ENCODE measurements at places on chromosomes 6 and 20.
A peak's percentile ranks its signal among the peaks of the same experiment; 100 is the strongest.

- DNase-seq = no peak
These were observed 3.6 kb downstream of the EPB41L2 start for GRCh38 chr6:131059486-131059885.

- DNase-seq = no peak
These were observed 194.0 kb downstream of the PKHD1 start for GRCh38 chr6:51893366-51893765.

- DNase-seq = no peak
These were observed 216.9 kb upstream of the SMLR1 start for GRCh38 chr6:130610303-130610702.

GRCh38 chr20:58342104-58342945, 32.8 kb downstream of the RAB22A start:
- DNase-seq = no peak

- no peak for DNase-seq
These were observed 81.5 kb downstream of the EDN1 start for GRCh38 chr6:12371641-12372146.

- no peak for DNase-seq
These were observed 107.9 kb downstream of the BANF2 start for GRCh38 chr20:17807651-17808050.

DNA sequence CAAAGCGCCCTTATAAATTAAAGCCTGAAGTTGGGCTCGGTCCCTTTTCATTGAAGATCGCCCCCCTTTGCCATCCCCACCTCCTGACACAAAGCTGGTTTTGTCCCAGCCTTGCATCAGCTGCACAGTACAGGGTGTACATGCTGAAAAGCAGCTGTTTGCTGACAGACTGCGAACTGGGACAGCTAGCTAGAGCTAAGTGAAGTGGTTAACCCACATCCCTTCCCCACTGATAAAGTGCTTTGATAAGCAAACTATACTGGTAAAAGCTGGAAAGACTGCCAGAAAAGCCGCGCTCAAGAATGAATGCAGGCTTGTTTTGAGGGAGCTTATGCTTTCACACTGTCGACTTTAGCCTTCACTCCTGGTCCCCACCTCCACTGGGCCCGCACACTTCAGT, 207.3 kb downstream of the GMDS start:
- DNase-seq = peak; percentile 78

DNA sequence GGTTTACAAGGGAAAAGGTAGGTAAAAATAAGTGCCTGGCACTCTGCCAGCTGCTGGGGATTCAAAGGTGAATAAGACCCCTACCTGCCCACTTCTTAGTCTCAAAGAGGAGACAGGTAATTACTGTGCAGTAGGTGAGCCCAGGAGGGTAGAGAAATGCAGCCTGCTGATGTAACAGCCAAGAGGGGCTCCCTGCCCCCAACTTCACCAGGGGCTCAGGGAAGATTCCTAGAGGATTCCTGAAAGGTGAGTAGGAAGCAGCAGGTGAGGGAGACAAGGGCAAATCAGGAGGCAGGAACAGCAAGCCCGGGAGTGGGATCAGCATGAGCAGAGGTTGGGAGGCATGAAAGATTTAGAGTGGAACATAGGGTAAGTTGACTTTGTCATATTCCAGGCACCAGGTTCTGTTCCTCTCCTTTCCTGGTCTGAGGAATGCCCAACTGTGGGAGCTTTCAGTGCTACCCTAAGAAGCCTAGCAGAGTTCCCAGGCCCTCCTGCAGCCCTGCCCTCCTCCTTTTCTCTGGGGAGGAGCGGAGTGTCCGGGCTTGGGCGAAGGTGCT, 258.1 kb downstream of the LRFN2 start:
- no peak for DNase-seq

DNA sequence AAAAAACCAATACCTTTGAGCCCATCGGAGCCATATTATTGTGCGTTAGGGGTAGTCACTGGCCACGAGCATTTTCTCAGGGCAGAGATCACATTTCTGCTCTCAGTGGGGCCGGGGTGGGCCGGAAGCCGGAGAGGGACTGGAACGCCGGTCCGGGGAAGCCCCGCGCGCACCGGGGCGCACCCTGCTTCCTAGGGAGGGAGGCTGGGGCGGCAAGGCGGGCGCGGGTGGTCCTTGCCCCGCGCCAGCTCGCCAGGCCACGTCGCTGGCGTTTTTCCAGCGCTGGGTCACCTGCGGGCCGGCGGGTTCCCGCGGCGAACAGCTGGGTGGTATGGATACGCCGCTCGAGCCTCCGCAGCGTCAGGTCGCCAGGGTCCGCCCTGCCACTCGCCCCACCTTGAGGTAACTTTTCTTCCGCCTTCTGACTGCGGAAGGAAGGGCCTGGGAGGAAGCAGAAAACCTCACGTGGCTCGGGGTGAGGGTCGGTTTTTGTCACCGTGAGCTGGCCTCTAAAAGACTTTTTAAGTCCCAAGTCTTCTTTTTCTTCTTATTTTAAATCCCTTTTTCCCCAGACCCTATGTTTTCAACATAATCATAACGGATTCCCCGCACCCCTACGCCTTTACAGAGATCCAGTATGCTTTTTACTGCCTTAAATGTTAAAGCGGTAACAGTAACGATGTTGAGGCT, 2.7 kb upstream of the EEF1A1 start:
- DNase-seq = peak; percentile 81

- DNase-seq = no peak
These were observed 868.3 kb upstream of the FLRT3 start for GRCh38 chr20:15205719-15206118.

- DNase-seq = no peak
These were observed 93.0 kb downstream of the BACH2 start for GRCh38 chr6:90203672-90204071.

DNA sequence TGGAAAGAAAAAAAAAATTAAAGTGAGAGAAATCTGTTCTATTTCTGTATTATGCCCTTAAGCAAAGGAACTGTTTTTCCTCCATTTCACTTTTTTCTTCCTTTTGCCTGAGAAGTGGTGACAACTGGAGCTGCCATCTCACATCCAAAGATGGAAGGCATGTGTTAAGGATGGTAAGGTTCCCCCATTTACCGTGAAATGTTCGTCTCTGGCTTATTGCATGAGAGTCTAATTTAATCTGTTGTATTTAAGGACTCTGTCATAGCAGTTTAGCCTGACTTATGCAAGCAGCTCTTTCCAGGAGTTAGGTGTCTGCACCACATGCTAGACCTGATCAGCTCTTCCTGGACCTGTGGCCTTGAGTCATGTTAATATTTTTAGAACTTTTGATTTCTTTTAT, 389.5 kb upstream of the MAP3K7 start:
- DNase-seq = no peak

DNA sequence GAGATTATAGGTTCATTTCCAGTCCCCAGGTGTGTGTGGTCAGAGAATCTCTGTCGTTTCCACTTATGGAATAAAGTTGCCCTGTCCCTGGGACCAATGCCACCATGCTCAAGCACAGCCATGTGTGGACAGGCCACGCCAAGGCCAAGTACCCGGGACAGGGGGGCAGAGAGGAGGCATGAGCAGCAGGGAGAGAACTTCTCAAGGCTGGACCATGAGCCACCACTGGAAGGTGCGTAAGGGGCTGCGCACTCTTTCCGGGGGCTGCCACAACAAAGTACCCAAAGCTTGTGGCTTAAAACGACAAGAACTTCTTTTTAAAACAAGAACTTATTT, 209.2 kb upstream of the KCNQ5 start:
- DNase-seq = no peak

DNA sequence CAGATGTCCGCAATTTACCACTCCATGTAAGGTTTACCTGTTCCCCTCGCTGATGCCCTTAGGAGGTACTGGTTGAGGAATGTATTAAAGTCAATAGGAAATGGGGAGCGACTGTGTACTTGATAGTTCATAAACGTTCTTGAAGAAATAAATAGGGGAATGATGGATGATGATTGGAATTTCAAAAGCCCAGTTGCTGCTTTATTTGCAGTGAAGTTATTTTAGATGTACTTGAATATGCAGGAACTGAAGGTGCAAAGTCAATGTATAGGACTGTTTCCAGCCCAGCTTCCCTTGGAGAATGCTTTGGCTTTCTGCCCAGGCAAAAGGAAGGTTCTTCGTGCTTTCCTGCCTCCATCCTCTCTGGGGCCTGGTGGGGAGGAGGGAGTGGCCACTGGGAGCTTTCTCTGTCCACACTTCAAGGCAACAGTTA, 19.8 kb downstream of the ADGRF5 start:
- DNase-seq = no peak

- no peak for DNase-seq
These were observed 177.2 kb downstream of the TSHZ2 start for GRCh38 chr20:53149148-53149889.

- DNase-seq = no peak
These were observed 147.4 kb downstream of the ALDH8A1 start for GRCh38 chr6:134802426-134803058.

DNA sequence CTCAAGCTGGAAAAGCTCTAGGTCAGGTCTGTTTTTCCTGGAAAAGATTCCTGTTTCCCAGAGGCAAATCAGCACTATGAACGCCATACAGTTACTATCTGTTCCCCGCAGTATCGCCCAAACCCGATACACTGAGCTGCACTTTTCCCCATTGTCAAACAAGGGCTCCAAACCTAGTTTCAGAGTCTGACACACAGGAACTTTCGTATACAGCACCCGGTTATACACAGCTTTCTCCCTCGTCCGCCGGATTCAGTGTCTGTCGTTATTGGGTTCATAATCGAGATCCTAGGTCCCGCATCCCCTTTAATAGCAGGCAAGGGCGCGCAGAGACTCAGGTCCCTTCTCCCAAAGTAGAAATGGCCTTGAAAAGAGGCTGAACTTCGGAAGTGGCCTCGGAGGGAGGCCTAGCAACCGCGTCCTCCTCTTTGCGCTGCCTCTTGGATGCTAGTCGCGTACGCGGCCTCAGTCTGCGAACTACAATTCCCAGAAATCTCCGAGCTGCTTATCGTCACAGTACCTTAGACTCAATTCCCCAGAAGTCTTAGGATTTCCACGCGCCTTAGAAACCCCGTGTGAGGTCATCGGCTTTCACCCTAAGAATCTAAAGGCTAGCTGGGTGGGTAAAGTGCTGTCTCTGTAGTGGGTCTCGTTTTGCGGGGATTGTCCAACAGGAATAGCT, 34.2 kb downstream of the ZNF391 start:
- no peak for DNase-seq

- no peak for DNase-seq
These were observed 62.0 kb downstream of the ATXN1 start for GRCh38 chr6:16698997-16699868.

DNA sequence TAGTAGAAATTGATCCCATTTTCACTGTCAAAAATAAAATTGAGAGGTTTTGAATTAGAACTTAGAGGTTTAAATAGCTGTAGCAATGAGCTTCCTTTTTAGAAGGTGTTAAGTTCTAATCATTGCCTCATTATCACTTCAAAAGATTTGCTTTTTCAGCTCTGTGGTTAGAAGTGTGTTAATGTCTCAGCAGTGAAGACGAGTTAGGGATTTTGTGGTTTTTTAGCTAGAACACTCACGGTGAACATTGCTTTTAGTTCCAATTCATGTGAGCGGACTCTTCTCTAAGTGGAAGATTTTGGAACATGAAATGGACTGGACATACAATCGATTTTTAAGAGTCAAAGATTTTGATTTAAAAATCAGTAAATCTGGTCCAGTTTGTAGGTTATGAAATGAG, 12.7 kb upstream of the IFNGR1 start:
- DNase-seq = no peak

DNA sequence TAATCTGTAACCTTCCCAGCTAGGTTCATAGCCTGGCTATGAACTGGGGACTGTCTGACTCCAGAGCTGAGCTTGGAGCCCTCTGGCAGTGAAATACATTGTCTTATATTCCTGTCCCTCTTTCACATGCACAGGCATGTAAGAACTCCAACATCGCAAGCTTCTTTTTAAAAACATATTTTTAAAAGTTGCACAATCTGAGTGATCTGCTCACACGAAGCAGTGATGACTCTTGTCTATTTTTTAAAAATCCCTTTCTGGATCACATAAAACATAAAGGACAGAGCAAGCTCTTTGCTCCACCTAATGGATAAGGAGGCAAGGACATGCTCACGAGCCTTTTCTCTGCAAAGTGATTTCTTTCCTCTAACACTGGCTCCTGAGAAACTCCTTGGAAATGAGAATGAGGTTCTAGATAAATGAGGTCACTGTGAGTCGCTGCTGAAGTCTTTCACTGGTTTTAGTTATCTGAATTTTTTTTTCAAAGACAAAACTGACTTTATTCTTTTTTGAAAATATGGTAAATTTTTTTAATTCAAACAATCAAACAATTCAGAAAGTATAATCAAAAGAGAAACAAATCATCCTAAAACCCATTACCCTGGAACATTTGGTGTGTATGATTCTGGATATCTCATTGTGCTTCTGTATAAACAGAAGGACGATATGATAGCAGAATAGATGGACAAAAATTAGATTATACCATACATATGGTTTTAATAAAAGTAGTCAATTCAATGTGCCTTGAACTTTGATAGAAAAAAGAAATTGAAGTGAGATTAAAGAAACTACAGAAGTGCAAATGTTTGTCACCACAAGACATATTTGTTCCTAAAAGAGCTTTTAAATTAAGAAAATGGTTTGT, 30.8 kb downstream of the IL20RA start:
- DNase-seq = no peak

DNA sequence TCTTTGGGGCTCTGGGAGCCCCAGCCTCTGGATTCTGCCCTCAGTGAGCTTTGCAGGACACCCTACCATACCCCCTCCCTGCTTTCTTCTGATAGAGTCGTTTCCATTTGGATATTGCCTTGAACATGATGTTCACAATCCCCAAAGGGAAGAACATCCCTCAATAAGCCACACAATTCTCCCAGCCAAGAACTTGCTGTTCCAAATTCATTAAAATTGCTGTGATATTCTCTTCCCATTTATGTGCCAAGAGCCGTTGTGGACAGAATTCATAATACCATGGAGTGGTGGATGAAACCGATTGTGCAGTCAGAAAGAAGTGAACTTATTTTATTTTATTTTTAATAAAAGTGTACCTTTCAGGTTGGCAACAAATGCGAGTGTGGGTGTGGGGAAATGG, 95.8 kb downstream of the DHX35 start:
- DNase-seq = no peak

DNA sequence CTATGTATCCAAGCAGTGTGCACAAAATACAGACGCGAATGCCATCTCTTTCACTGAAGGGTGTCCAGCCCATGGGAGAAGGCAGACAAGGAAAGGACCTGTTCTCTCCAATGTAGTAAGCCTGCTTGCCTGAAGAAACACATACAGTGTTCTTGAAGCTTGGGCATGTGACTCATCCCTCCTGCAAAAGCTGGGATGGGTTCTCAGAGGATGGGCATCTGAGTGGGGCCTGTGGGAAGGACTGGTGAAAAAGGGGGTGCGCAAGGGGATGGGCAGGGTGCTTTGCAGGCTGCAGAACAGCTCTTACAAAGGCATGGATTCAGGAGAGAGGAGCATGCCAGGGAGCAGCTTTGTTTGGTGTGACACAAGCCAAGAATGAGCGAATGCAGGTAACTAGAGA, 128.1 kb downstream of the FYN start:
- DNase-seq = no peak

Measured in activated CD4-positive, alpha-beta T cell treated with anti-CD3 and anti-CD28 coated beads, Interleukin-2, amount 10 ng/mL, durations not matched to agents 7 days and 5 days (primary cell).